ENCODE measurements at places on chromosomes 4 and X. TPM values are rescaled to one million over a fixed set of nuclear protein-coding genes. Genes with fewer than 3 reads are reported as not detected.

DNA sequence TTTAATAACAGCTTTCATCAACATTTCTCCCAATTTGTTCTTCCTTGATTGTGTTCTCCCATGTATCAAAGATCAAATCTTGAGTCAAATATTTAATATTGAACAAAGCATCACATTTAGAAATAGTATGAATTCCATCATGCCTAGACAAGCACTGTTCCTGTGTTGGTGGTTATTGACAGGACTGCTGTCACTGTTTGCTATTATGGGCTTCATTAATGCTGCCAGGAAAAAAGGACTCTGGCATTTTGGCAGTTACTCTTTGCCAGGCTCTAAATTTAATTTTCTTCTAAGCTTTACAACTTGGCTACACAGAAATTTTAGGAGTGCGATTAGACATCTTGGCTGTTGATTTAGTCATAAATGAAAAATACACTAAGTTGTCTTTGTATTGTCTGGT lies 295.9 kb upstream of the NRK start:
- no peak for ATAC-seq

Gene XAGE1A
- not detected for total RNA-seq

Gene NR0B1
- total RNA-seq: not detected

Gene SSX4
- total RNA-seq: not detected

Gene GSX2
- total RNA-seq: not detected

Gene SLC25A14
- total RNA-seq: 12.9 TPM
